ENCODE measurements at places on chromosomes 12 and 14.

DNA sequence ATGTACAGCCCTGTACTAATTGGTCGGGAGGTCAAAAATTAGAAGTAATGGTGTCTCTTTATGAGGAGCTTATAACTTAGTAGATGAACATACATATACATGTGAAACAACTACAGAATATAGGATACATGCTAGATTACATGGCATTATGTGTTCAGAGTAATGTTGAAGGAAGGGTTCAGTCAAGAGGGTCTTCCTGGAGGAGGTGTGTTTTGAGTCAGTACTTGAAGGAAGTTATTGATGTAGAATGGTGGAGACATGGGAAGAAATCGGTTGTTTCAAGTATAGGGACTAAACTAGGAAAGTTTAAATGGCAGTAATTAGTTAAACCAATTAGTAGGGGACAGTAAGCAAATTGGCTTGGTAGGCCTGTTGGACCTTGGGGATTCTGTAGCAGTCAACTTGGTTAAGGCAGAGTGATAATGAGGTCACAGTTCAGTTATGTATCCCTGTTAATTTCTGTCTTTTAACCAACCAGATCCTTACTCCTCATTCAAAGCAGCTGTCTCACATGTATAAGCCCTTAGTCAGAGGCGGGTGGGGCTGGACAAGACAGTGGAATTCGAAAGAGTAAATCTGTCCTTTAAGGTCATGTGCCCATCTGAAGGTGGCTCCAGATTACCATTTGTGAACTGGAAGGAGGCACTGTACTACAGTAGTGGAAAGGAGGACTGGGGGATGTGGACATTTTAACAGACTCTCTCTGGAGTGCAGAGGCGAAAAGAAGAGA, 3.5 kb upstream of the ANKRD52 start:
- DNase-seq, result no peak

GRCh38 chr12:49296034-49296835, 1.3 kb downstream of the PRPH start:
- DNase-seq, result no peak

GRCh38 chr12:89889062-89889461, 180.4 kb upstream of the ATP2B1 start:
- DNase-seq, result no peak

- no peak for DNase-seq
These were observed 30.3 kb downstream of the SCN8A start for GRCh38 chr12:51621156-51621922.

GRCh38 chr14:64826845-64827244, 52.9 kb downstream of the SPTB start:
- no peak for DNase-seq

- DNase-seq, result no peak
These were observed 79.9 kb downstream of the ARF6 start for GRCh38 chr14:49972823-49973222.

GRCh38 chr14:61565836-61566536, 129.3 kb upstream of the HIF1A start:
- no peak for DNase-seq

- no peak for DNase-seq
These were observed 143.8 kb upstream of the VASH1 start for GRCh38 chr14:76617440-76617839.

- no peak for DNase-seq
These were observed 210.1 kb upstream of the TBX3 start for GRCh38 chr12:114894076-114894475.

DNA sequence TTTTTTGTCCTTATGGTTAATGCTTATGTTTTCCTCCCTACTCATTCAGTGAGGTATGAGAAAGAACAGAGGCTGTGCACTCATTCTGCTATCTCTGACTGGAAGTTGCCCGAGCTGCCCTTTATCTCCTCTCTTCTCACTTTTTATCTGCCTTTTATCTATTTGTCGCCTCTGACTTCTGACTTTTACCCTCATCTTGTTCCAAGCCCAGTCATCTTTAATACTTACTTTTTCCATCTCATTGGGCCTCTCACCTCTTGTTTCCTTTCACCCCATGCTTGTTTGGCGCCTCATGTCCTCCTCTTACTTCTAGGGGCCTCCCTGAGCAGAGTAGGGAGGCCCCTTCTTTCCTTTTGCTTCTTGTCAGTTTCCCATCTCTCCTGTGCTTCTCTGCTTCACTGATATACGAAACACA, 50.7 kb downstream of the DIP2B start:
- no peak for DNase-seq

- no peak for DNase-seq
These were observed 991.6 kb upstream of the TMEM132C start for GRCh38 chr12:127275416-127275815.

DNA sequence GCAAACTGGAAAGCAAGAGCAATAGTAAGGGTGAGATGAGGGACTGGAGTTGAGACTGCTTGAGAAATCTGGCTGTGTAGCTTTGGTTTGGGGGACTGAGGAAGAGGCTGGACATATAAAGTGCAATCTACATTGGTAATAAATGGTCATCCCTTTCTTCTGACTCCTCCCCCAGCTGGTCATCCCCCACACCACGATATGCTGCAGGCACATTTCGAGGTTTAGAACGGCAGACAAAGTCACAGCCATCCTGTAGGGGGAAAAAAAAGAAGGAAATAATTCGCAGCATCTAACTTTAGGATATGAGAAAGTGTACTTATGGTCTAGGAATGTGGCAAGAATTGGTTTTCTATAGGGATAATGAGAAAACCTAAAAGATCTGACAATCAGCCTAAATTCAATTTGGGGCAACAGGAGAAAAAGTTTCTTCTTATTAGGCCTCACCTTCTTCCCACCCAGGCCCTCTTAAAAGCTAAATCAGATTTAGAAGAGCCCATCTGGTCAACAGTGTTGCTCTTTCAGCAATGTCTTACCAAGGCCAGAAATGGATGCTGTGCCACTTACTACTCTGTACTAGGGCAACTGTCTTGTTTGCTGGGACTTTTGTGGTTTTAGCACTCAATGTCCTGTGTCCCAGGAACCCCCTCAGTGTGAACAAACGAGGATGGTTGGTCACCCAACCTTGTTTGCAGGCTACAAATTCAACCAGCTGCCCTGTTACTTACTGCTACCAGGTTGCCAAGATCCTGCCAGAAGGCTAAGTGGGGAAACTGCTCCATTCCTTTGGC, 7.6 kb downstream of the M6PR start:
- no peak for DNase-seq

- no peak for DNase-seq
These were observed 133.4 kb downstream of the KCNA5 start for GRCh38 chr12:5177096-5177495.

DNA sequence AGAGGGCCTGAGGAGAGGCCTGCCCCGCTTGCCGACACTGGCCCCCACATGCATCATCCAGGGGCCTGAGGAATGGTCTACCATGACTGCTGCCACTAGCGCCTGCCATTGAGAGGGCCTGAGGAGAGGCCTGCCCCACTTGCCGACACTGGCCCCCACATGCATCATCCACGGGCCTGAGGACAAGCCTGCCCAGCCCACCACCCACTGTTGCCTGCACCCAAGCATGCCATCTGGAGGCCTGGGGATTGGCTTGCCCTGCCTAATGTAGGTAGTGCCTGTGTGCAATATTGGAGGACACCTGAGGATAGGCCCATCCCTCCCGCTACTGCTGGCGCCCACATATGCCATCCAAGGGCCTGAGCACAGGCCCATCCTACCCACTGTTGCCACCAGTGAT, 24.4 kb downstream of the CYP46A1 start:
- no peak for DNase-seq

DNA sequence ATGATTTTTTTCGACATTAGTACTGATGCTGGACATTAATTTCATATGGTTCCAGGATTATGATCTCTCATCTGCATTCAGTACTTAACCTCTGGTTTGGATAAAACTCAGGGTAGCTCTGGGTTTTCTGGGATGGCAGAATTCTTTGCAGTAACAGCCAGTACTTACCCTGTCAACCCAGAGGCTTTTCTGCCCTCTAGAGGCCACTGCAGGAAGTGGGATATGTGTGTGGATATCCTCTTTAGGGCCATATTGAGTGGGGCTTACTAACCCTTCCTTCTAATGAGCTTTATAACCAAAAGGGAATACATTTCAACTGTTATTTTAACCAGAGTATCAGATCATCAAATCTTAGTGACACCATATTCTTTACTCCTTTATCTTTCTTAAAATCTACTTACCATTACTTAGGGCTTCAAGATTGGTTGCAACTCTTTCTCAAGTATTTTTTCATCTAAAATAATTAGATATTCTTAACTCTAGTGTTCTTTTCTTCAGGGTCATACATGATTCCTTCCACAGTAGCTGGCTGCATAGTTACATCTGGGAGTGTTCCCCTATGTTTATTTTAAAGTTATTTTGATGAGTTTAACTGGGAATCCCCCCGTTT, 488.0 kb upstream of the STXBP6 start:
- DNase-seq, result no peak

DNA sequence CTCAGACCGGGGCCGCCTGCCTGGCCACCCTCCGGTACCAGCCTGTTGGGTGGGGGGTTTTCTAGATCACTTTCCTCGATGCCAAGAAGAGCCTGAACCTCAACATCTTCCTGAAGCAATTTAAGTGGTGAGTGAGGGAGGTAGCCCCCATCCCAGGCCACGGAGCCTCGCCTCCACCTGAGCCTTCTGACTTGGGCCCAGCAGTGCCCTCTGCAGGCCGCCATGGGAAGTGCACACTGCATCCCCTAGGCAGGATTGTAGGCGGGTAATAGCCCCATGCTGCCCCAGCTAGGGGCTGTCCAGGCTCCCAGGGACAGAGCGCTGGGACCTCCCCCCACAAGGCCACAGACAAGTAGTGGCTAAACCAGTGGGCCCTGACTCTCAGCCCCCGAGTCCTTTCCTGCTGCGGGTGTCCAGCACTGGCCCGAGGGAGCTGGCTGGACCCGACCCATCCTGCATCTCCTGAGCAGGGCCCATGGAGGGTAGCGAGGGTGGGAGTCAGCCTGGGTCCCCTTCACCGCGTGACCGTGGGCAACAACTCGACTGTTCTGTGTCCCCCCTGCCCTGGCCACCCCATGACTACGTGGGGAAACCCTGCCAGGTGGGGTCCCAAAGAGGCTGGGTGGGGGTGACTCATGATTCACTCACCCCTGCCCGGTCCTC, 15.3 kb upstream of the ADSS1 start:
- no peak for DNase-seq

GRCh38 chr14:58815794-58816193, 178.0 kb downstream of the DACT1 start:
- DNase-seq, result no peak

DNA sequence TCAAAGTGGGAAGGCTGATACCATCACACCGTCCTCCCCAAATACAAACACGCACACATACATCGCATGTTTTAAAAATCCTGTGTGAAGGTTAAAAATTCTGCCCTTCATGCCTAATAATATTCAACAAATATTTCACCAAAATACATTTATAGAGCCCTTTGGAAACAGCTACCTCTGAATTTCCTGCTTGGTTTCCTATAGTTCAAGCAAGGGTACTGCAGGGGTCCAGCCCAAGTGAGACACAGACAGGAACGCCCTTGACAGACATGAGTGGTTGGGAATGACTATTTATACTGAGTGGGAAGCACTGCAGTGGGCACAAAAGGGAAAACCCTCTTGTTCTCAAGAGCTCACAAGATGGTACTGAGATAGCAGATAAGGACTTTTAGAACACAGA, 51.0 kb downstream of the ST8SIA1 start:
- DNase-seq, result no peak

DNA sequence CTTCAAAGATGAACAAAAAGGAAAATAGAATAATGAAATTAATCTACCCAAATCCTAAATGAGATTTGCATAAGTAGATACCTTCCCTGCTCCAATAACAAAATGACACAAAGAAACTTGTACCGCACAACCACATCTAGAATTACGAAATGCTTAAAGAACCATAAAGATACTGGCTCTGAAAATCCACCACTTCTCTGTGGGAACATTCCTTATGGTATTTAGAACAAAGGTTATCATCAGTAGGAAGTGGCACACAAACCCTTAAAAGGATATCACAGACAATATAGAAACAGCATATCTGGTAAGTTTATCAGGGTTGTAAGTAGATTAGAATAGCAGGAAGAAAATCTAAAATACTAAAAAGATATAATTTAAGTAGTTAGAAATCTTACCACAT, 11.6 kb downstream of the IAPP start:
- no peak for DNase-seq

GRCh38 chr12:65741656-65742017, 82.6 kb upstream of the HMGA2 start:
- no peak for DNase-seq

GRCh38 chr12:5008661-5009060, 35.0 kb upstream of the KCNA5 start:
- no peak for DNase-seq

DNA sequence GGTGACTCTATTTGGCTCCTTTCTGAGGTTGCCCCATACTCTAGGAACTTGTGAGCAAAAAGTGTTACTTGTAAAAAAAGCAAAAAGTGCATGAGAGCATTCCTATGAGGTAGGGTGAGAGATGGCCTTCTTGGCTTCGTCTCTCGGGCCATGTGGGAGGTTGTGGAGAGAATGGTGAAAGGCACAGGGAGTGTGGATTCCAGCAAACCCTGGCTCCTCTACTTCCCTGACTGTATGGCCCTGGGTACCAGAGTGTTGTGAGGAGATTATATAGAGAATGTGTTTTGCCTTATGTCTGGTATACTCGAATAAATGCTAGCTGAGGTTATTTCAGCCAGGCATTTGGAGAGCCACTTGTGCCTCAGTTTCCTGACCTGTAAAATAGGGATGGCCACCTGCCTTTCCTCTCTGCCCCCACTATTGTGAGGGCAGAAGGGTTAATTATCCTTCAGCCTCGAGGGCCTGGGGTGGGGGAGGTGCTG, 11.0 kb downstream of the PLEKHG3 start:
- DNase-seq, result no peak

DNA sequence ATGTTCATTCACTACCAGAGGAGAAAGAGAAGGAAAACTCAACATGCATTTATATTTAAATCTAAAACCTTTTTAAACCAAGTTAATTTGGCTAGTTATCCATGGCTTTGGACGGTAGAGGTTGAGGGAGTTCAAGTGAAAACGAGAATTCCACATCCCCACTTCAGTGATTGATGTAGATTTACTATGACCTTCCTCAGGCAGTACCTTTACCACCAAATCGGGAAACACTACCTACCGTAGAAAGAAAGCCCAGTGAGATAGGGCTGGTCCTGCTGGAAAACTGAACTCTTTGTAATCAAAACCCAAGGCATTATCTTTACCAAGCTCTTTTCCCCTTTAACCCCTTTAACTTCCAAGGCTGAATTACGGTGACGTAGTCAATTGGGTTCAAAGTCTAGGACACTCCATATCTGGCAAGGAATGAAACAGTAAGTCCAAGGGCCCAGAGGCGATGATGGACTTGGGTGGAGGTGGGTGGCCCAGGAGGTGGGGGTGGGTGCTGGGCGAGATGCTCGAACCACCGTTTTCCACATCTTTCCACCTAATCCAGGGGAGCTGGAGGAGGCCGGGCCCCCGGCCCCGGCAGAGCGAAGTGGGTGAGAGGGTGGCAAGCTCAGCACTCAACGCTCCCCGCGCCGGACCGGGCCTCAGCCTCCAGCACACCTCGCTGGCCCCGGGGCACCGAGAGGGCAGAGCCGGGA, 618 bp downstream of the SEC23A start:
- no peak for DNase-seq

GRCh38 chr12:22415342-22416309, 81.1 kb upstream of the ST8SIA1 start:
- no peak for DNase-seq

All from KG1 (cell line).